GM19239 (cell line): ENCODE measurements at places on chromosomes 6 and 20.
A peak's percentile ranks its signal among the peaks of the same experiment; 100 is the strongest.

- no peak for DNase-seq
Measured at GRCh38 chr20:58243653-58244410, 15.4 kb upstream of the ANKRD60 start.

DNA sequence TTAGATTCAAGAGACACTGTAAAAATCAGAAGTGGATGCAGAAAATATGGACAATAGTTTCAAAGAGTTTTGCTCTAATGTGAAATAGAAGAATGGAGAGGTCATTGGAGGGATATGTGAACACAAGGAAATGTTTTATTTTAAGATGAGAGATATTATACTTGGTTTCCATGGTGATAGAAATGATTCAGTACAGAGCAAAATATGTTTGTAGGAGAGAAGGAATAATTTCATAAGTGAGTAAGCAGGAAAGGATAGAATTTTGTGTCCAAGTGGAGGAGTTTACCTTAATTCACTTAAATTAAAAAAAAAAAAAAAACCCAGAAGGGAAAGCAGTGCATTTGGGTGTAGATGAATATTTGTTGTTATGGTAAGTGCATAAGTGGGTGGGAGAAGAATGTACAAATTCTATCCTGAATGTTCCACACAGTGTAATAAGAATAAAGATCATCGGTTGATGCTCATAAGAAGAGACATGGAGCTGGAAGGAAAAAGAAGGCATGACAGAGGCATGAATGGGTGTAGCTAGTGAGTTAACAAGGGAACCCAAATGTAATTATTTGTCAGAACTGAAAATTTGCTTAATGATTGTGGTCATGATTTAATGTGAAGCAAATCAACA lies 688.9 kb upstream of the GJE1 start:
- DNase-seq: no peak

DNA sequence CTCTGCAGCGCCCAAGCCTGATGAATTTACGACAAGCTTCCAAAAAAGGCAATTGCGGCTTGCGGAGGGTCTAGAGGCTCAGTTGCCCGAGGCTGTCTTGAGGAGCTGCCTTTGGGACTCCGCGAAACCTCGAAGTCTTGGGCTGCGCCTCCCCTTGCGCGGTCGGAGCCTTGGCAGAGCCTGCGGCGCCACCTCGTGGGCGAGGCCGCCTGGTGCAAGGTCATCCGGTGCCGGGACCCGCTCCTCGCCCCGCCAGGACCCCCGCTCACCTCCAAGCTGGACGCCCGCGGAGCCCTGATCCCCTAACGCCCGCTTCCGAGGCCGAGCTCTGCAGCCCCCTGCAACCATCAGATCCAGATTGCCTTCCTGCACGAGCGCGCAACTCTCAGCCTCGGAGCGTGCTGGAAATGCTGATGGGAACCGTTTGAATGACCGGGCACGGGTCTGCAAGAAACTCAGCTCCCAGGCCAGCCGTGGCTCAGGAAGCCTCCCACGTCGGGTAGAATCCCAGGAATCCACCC lies 14.9 kb upstream of the FAM210B start:
- DNase-seq: peak; percentile 34

DNA sequence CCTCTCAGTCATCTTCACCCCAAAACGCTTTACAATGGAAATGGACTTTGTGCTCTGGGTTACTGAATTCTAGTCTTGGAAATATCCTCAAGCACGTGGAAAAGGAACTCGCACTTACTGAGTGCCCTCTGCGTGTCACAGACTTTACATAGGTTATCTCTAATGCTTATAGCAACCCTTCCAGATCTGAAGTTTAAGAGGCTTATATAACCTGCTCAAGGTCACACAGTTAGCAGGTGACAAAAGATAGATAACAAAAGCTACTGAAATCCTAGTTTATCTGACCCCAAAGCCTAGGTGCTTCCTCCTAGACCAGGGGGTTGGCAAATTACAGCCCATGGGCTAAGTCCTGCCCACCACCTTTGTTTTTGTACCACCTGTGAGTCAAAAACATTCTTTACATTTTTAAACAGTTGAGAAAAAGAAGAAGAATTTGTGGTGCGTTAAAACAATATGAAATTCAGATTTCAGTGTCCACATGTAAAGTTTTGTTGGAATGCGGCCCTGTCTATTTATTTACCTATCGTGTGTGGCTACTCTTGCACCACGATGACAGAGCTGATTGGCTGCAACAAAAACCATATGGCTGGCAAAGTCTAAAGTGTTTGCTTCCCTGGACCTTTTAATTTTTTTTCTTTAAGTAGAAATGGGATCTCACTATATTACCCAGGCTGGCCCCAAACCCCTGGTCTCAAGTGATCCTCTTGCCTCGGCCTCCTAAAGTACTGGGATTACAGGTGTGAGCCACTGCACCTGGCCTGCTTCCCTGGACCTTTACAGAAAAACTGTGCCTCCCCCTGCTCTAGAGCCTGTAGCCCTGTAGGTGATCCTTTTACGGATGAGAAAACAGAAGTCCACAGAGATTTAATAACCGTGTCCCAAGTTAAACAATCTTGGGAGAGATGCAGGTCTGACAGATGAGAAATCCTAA lies 110.2 kb upstream of the RREB1 start:
- no peak for DNase-seq

DNA sequence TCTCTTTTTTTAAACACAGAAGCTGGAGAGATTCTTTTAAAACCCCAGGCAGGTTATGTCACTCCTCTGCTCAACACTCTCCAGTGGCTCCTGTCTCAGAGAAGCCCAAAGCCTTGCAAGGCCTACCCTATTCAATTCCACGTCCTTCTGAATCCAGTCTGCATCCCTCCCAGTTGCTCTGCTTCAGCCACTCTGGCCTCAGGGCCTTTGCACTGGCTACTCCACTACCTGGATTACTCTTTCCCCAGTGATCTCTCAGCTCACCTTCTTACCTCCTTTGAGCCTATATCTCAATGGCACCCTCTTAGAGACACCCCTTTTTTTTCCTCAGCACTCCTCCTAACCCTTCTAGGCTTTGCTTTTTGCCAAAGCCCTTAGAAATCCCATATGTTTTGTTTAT lies 185.8 kb downstream of the CLIC5 start:
- DNase-seq: no peak

DNA sequence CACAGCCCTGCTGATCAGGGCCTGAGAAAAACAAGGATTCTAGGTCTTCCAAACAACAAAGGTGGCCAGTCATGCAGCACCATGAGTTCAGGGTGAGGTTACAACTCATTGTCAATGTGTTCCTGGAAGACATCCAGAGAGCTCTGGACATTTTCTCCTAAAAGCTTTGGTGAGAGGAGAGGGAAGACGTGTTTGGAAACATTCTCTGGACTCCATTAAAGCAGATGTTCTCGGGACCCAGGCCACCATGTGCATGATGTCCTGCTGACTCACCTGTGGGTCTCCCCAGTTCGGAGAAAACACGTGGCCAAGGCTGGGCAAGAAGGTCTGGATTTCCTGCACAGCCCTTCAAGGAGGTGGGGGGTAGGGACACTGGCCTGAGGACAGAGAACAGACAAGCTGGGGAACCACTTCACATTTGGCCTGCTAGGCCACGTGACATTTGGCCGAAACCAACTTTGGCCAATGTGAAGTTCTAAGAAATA lies 61.6 kb downstream of the KCNB1 start:
- no peak for DNase-seq

GRCh38 chr6:104809116-104809515 lies 50.6 kb downstream of the HACE1 start:
- DNase-seq: no peak

DNA sequence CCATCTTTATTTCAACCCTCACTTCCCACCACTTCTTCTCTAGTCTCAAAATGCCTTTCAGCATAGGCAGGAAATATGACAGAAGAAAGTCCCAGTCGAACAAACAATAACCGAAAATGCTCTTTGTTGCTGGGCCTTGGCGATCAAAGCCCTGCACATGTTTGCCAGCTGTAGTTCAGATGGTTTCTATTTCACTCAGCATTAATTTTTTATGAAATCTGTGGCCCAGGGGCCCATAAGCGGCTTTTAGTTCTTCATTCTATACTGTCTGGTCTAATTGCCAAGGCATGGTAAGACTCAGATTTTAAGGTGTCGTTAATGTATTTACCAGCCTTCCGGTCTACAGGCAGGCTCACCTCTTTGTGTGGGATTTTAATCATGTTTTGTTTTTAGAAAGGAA lies 10.9 kb upstream of the F13A1 start:
- peak; percentile 54 for DNase-seq

DNA sequence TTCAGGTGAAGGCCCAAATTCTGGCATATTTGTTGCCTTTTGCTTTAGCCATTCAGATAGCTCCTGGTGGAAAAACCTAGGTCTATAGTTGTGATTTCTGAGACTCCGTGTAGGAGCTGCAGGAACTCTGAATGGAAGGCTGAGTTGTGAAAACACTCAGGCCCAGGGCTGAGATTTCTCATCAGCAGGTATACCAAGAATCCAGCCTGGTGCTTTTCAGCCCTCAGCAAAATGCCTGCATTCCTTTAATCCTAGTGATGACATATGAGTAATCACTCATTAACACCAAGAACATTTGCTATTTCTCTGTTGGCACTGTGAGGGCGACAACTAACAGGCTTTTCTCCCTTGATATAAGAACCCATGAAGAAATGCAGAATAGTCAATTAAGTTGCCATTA lies 546.1 kb upstream of the MAN1A1 start:
- no peak for DNase-seq

DNA sequence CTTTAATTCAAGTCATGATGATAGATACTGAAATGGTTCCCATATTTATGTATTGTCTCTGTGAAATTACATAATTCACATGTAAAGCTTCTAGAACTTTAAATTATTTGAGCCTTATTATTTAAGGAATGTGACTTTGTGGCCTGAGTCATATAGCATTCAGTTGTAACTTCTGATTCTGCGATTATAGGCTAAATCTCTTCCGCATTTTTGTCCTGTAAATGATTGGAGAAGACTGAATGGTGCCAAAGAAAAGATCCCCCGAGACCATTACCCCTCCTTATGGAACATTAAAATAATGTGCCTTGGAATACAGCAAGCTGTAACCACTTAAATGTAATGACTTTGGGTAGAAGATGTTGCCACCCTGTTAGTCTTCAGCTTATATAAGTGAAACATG lies 63.3 kb upstream of the MAP7 start:
- DNase-seq: no peak

DNA sequence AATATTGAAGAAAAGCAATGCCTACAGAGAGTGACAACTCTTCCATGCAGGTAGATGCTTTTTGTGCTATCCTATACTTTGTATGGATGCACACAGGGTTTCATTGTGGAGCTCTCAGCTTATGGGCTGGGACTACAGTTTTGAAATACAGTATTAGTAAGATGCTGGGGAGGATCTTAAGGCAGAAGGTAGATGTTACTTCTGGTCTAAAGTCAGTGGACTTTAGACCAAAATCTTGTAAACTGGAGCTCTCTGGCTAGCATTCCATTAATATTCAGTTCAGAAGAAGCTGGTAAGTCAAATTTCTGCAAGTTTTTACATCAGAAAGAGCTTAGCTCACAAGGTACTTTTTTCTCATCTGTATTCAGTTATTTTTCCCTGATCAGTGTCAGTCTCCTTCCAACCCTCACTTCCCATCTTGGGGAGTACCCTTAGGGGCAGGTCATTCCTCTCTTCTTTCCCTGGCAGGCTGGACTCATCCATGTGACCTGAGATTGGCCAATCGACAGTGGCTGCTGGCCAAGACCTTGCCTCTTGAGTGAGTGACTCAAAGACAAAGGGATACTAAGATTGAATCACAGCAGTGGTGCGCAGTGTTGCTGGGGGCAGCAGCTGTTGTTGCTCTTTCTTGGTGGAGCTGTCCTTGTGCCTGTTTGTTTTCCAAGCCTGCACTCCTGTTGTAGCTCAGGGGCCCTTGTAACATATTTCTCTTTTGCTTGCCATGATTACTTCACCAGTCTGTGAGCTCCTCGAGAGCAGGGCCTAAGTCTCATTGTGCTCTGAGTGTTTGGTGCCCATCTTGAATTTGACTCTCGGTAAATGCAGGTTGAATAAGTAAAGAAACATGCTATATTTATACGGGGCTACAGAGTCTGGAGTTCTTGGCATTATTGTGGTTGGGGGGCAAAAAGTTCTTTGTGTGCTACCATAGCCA lies 2.8 kb upstream of the PHF20 start:
- no peak for DNase-seq
